ENCODE measurements at places on chromosomes 5 and 9.

DNA sequence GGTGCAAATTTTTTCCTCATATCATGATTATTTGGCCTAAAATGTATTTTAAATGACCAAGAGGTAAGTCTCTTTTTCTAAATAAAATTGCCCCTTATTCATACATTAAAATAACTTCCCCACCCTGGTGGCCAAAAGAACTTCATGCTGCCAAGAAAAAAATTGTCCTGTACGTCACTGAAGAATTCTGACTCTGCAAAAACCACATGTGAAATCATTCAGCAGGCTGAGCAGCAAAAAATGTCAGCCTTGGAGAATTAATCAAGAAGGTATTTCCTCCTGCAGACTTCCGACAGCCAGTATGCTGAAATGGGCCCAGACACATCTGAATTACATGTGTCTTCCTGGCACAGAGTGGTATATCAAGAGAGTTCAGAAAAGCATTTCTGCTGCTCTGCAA is 94.6 kb upstream of the HMHB1 start:
- DNase-seq, result no peak

DNA sequence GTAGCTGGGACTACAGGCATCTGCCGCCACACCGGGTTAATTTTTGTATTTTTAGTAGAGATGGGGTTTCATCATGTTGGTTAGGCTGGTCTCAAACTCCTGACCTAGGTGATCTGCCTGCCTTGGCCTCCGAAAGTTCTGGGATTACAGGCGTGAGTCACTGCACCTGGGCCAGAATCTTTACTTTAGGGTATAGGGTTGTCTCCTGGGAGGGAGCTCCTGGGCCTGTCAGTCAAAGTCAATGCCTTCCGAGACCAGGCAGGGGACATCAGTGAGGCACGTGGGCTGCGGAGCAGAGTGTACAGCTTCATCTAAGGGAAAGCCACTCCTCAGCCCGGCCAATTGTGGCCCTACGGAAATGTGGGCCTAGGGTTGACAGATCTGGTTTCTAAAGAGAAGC is 108.6 kb downstream of the FGF18 start:
- no peak for DNase-seq

DNA sequence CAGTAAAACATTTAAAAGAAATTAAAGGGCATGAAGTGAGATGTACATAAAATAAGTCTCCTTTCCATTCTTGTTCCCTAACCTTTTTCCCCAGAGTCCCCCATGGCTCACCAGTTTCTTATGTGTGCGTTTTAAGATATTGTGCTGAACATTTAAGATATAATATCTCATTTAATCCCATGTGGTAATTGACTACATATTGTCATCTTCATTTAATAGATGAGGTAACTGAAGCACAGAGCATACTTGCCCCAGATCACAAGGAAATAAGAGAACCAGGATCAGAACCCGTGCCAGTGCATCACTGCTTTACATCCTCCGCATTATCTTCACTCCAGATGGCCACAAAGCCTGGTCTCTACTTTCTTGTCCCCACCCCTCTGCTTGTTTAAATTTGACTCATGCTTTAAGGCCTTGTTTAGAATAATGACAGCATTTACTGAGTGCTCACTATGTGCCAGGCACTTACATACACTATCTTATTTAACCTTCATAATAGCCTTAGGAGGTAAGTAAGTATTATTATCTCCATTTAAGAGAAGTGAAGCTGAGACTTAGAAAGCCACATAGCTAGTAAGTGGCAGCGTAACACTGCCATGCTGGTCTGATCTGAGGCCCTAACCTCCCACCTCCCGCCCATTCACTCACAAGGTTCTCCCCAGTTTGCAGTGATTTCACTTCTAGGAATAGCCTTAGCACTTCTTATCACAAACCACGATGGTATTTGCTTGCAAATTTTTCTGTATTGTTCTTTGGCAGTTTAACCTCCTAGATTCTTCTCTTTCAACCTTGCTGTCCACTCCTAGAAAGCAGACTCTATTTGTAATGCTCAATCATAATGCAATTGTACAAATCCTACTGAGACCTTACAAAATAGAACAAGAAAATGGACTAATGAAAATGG is 78.4 kb upstream of the IL6ST start:
- DNase-seq, result no peak

- DNase-seq, result no peak
Measured at GRCh38 chr5:158407824-158408195, 548.9 kb upstream of the CLINT1 start.

GRCh38 chr9:90815944-90816357 is 14.3 kb downstream of the SYK start:
- DNase-seq, result no peak

GRCh38 chr5:143771602-143772001 is 40.4 kb upstream of the HMHB1 start:
- DNase-seq, result no peak

GRCh38 chr9:97852001-97852398 is 1.0 kb upstream of the FOXE1 start:
- no peak for DNase-seq

- DNase-seq, result no peak
Measured at GRCh38 chr5:107389130-107389774, 281.5 kb downstream of the EFNA5 start.

GRCh38 chr5:137492331-137492730 is 6.8 kb downstream of the SPOCK1 start:
- no peak for DNase-seq

DNA sequence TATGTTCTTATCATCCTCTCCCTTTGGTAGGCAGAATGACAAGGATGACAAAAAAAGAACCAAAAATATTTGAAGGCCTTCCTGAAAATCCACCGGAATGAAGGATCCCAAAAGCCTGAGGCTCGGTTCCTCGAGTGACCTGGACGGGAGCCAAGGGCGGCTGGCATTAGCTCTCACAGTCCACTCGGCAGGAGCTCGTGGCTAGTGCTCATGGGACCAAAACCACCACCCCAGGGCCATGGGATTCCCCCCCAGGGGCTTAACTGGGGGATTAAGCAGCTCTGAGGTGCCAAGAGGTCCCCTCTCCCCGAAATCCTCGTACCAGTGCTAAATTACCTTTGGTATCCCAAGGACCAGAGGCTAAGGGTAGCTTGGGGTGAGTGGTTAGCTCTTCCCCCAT is 586 bp upstream of the PDZD2 start:
- no peak for DNase-seq

DNA sequence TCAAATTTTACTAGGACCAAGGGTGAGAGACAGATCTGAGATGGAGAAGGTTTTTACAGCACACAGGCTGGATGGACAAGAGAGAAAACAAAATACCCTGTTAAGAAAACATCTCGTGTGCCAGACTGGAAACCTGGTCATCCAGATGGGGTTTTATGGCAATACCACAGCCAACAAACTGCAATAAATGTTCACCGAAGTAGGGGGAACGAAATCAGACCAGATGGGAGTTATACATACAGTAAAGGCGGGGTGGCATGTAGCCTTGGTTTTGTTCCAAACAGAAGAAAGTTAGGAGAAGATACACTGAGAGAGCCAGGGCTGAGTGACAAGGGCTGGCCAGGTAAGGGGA is 63.3 kb downstream of the DCP2 start:
- DNase-seq, result no peak

DNA sequence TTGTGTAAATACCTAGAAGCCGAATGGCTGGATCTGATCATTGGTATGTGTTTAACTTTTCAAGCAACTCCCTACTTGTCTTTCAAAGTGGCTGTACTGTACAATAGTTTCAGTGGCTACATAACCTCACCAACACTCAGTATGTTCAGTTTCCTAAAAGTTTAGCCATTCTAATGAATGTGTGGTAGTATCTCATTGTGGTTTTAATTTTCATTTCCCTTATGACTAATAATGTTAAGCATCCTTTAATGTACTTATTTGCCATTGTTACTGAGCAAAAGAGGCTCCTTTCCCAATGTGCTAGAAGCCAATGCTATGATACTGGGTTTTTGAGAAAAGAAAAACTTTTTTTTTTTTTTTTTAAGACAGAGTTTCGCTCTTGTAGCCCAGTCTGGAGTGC is 27.8 kb upstream of the ALDOB start:
- DNase-seq, result no peak

GRCh38 chr9:109935406-109936087 is 155.5 kb downstream of the PALM2AKAP2 start:
- no peak for DNase-seq

- DNase-seq, result no peak
Measured at GRCh38 chr5:15571618-15572017, 71.6 kb downstream of the FBXL7 start.

DNA sequence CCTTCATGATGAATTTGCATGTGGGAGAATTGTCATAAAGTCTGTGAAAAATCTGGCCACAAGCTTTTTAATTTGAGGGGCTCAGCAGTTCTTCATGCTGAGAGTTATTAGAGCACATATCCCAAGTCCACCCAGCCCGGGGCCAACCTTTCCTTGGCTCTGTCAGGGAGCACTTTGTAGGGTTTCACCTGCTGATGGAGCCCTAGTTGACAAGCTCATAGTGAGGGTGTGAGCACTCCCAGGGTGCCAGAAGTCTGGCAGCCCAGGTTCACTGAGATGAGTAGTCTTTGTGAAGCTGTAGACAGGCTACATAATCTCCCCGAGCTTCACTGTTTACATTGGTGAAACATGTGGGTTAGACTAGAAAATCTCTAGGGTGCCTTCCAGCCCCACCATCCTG is 97.2 kb upstream of the NREP start:
- no peak for DNase-seq

- DNase-seq, result no peak
Measured at GRCh38 chr9:134130503-134131375, 5.1 kb upstream of the WDR5 start.

DNA sequence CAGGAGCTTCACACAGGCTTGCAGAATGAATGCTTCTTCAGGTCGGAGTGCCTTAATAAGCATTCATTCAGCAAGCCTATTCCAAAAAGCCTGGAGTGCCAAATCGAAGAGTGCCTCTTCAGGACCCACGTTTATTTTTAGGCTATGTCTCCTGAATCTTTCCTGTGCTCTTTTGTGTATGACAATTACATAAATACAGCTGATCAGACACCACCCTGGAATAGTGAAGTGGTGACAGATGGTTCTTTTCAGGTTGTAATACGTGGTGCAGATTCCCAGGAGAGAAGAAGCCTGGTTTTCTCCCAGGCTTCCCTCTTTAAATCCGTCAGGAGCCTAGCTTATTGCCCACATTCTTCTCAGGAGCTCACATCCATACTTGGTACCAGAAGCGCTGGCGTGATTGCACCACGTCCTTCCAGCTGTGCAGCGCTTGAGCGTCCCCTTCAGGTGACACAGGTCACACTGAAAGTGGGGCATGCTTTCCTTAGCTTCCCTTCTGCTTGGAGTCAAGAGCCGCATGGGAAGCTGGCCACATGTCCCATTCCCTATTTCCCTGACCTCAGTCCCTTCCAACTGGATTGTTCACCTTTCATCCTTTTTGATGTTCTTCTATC is 123.1 kb downstream of the ADCY2 start:
- DNase-seq, result no peak

GRCh38 chr5:107469485-107470294 is 201.0 kb downstream of the EFNA5 start:
- no peak for DNase-seq

DNA sequence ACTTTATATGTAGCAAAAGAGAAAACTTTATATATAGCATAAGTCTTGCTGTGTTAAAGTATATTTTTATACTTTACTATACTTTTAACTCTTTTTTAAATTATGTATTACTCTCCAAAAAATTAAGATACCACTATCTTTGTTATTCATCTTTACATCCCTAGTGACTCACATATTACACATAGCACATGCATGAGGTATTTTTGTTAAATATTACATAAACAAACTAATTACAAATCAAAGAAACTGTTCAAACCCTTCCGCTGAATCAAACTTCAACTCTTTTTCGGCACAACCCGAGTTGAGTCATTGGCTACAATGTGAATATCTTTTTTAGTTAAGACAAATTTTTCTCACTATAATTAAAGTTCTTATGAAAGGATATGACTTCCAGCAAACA is 32.1 kb downstream of the NADK2 start:
- DNase-seq, result no peak

DNA sequence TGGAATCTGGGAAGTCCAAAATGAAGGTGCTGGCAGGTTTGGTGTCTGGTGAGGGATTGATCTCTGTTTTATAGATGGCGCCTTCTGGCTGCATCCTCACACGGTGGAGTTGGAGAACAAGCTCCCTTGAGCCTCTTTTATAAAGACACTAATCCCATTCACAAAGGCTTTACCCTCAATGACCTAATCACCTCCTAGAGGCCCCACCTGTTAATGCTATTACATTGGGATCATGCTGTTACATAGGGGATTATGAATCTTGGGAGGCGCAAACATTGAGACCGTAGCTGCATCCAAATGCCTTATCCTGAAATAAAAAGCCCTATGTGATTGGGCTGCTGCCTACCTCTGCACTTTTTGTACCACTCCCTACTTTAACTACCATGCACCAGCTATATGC is 197.1 kb upstream of the HMHB1 start:
- DNase-seq, result no peak

DNA sequence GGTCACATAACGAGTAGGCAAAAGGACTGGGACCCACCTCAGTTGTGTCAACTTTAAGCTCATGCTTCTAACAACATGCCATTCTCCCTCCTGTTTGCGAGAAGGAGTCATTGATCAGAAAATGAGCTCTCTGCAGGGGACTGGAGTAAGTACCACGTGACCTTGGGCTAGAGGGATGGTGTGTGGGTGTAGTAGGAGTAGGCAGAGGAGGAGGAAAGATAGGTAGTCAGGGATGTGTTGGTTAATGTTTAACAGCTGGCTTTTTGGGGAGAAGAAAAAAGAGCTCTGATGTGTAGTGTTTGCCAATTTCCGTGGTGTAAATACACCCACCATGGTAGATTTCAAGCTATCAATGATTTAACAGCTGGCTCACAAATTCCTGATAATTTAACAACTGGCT is 160.3 kb upstream of the TBC1D2 start:
- no peak for DNase-seq

- no peak for DNase-seq
Measured at GRCh38 chr5:78881884-78882283, 103.2 kb downstream of the ARSB start.

DNA sequence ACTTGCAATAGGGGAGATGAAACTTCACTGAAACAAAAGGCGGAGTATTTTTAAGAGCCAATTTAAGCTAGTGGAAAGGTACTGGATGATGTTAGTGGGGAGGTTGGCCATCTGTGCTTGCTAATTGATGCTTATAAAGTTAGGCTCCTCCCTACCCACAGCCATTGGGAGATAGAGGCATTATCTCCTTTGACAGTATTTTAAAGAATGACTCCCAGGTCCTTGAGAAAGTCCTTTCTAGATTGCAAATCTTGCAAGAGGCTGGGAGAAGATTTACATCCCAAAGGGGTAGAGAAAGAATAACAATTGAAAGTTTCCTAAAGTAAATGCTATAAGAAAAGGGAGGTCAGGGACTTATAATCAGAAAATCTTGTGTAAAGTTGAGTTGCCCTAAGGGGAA is 282.6 kb downstream of the BRINP1 start:
- no peak for DNase-seq

- DNase-seq, result no peak
Measured at GRCh38 chr5:35205186-35205585, 25.1 kb downstream of the PRLR start.

GRCh38 chr5:99694884-99695283 is 766.1 kb upstream of the CHD1 start:
- DNase-seq, result no peak

DNA sequence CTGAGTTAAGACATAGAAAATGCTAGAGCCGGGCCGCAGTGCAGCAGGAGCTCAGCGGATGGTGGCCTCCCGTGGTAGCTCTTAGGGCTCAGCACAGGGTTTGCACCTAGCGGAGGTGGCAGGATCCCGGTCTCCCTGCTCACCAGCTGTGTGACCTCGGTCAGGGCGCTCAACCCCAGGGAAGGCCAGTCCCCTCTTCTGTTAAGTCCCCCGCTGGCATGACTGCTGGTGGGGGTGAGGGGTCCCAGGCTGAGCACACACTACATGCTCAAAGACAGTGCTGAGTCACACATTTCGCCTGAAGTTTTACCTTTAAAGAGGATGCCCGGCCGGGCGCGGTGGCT is 39.0 kb downstream of the HRH2 start:
- DNase-seq, result no peak

Measured in stimulated activated CD8-positive, alpha-beta memory T cell treated with anti-CD3 and anti-CD28 coated beads, Interleukin-15, amount 100 ng/mL, for 4 hours (primary cell).